ENCODE measurements at places on chromosomes 13 and 19.
A peak's percentile ranks its signal among the peaks of the same experiment; 100 is the strongest.

DNA sequence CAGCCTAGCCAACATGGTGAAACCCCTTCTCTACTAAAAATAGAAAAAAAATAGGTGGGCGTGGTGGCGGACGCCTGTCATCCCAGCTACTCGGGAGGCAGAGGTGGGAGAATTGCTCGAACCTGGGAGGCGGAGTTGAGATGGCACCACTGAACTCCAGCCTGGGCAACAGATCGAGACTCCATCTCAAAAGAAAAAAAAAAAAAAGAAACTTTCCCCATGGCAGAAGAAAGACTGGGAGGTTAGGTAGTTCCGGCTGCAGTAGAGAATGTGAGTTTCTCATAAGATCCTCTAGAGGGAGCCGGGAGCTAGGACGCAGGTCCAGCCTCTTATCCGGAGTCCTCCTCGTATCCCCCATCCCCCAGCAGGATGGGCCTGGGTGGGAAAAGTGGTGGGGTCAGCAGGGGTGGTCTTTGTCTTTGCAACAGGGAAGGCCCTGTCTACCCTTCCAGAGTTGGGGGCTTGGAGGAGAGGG is 13.2 kb upstream of the CREB3L3 start:
- DNase-seq: peak; percentile 70

GRCh38 chr19:56643460-56643955 is 549 bp downstream of the SMIM17 start:
- DNase-seq: no peak

DNA sequence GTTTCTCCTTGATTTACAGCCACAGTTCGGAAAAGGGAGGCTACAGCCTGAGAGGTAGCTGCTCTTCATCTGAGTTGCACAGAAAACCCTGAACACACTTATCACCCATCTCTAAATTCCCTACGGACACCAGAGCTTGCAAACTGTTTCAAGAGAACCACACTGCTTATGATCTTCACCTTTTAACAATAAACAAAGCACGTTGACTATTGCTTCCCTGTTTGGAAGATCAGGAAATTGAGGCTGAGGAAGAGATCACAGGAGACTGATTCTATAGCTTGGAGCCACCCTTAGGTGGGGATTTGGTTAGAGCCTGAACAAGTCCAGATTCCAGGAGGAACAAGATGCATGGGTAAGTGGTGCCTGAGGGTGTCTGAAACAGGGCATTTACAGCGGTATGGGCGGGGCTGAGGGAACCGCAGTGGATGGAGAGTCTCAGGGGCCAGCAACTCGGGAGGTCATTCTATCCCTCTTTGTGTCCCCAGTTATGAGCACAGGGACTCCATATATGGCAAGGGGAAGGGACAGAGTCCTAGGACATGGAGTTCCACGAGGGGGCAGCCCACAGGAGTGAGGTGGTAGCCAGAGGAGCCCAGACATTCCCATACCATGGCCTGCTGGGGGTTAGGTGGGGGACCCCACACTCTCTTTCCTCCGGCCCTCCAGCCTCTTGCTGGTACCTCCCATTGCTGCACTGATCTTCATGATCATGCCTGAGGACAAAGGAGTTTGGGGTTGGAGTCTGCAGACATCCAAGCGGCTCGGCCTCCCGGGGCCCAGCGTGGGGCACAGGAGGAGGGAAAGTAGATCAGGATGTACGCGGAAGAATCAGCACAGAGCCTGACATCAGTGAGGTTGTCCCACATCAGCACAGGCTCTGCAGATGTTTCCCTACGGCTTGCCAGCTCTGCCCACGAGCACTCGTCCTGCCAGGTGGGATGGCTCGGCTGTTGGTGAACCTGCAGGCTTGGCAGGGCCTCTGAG is 162.3 kb upstream of the ZNF536 start:
- DNase-seq: no peak

DNA sequence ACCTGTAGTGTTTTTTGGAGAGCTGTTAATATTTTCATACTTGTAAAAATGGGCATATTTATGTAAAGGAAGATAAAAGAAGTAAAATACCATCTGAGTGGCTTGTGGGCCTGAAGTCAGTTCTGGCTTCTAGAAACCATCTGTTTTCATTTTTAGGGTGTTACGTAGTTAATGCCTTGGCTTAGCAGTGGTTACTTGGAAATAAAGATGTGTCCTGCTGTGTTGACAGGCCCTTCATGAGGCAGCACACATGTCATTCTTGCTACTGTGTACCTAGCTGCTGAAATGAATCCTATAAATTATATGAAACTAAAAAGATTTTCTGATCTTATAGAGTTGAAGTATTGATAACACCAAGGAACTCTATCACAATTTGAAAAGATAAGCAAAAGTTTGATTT is 16.0 kb downstream of the ILF3 start:
- peak; percentile 36 for DNase-seq

DNA sequence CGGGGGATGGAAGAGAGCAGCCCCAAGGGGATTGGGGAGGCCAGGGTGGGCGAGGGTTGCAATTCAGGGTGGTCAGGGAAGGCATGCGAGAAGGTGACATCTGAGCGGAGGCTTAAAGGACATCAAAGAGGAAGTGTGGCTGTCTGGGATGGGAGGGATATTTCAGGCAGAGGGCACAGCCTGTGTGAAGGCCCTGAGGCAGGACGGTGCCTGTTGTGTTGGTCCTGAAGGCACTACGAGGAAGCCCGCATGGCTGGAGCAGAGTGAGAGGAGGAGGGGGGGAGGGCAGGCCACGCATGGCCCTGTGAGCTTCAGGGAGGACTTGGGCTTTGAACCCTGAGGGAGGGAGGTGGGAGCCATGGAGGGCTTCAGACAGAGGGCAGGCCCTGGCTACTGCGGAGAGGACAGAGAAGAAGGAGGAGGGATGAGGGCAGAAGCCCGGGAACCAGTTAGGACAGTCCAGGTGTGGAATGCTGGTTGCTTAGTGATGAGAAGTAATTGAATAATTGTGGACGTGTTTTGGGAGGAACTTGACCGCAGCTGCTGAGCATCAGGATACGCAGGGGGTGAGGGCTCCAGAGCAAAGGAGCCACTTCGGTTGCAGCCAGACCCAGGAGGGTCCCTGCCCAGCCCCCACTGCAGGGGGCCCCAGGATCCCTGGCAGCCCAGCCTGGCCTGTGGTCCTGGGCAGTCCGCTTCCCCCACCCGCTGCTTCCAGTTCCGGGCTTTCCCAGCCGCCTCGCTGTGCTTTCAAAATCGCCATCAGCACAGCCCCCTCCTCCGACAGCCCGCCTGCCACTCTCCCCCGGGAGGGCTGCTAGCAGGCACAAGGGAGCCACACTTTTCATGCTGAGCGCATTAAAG is 6.2 kb downstream of the TLE6 start:
- DNase-seq: no peak

- DNase-seq: no peak
These were observed 141.0 kb downstream of the UFM1 start for GRCh38 chr13:38490657-38491056.

DNA sequence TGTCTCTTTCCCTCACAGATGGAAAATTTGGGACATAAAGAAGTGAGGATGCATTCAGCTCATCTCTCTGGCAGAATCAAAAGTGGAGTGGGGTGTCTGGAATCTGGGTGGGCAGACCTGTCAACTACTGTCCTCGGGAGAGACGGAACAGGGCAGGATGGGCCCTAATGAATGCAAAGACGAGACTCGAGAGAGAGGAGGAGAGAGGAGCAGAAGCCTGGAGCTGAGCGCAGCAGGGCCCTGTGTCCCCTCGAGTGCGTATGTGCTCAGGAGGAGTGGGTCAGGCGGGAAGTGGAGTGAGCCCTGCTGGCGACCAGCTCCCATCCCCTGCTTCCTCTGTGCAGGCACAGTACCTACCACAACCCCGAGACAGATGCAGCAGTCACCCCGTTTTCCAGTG is 78.9 kb downstream of the TEX29 start:
- DNase-seq: no peak

DNA sequence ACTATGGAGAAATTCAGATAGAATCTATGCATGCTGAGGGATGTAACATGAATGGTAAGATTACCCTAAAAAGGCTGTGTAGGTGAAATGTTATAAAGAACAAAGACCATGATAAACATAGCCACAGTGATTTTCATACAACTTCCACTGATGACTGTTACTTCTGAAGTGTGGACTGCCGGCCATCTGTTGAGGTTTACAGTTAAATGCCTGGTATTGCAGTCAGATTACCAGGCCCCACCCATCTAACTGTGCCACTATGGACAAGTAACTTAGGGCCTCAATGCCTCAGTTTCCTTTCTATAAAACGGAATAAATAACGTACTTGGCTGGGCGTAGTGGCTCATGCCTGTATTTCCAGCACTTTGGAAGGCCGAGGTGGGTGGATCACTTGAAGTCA is 395.6 kb downstream of the KLF12 start:
- no peak for DNase-seq

DNA sequence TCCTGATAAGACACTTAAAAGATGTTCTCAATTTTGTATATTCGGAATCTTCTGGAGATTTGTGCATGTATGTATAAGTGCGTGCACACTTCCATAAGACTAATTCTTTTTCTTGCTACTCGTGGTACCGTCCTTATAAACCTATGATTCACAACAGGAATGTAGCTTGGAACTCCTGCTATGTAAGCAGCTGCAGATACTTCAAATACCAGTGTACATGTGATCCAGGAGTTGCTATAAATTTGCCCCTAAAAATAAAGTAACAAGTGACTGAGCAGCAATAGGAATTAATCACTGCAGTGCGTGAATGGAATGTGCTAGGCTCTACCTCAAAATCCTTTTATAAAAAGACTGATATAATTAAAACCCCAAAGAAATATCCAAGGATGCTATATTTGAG is 214.9 kb downstream of the KLF5 start:
- DNase-seq: no peak

DNA sequence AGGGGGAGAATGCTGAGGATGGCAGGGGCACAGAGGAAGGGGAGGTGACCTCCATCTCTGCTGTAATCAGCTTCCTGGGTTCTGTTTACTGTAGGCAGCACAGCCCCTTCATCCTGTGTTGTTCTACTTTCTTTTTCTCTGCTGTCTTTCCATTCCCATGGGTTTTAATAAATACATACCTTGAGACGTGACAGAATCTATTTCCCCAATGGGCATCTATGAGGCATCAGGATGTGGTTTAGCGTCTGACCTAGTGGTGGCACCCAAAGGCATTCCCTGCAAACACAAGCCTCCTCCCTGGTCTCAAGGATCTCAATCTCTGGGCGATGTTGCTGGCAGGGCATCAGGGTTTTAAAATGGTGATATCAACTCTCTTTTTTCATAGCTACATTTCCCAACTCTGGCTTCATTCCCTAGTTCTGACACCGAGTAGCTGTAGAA is 60.8 kb downstream of the ALOX5AP start:
- DNase-seq: no peak

GRCh38 chr19:15418231-15418578 is 583 bp downstream of the AKAP8L start:
- DNase-seq: no peak

GRCh38 chr13:99610702-99611289 is 109.5 kb downstream of the TM9SF2 start:
- DNase-seq: no peak

- DNase-seq: peak; percentile 64
These were observed 61.9 kb upstream of the ATP12A start for GRCh38 chr13:24618011-24618955.

- DNase-seq: no peak
These were observed at the start of gene BRSK1 for GRCh38 chr19:55283548-55284377. Gene BRSK1 (plus strand): TSS chr19:55283997. CDS start chr19:55284443, 446 bp downstream.

GRCh38 chr13:28434926-28435325 is 60.0 kb downstream of the FLT1 start:
- no peak for DNase-seq

- DNase-seq: no peak
These were observed 189.0 kb downstream of the LACC1 start for GRCh38 chr13:44068737-44069136.

- DNase-seq: peak; percentile 94
These were observed at the start of gene SIGLEC10 for GRCh38 chr19:51417107-51417809. Gene SIGLEC10 (minus strand): TSS chr19:51417642. CDS start chr19:51417581, 61 bp downstream.

- no peak for DNase-seq
These were observed 56.6 kb downstream of the PDS5B start for GRCh38 chr13:32642858-32643257.

DNA sequence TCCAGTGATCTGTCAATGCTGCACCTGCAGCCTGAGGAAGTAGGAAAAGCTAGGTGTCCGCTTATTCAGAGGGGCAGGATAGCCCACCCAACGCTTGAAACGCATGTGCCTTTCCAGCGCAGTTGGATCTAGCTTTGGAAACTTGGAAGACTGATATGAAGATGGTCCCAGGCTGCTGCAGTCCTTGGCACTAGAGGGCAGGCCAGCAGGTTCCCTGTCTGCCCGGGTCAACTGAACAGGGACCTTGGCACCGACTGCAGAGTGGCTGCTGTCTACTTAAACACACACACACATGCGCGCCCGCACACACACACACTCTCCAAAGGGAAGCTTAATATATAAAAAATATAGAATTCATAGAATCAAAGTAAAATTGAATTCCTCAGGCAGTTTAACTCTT is 100.0 kb downstream of the TSHZ3 start:
- DNase-seq: no peak

- no peak for DNase-seq
These were observed 69.1 kb downstream of the URI1 start for GRCh38 chr19:30011051-30011578.

- DNase-seq: no peak
These were observed 45.8 kb downstream of the TGDS start for GRCh38 chr13:94550062-94550738.

Measured in MV-4-11 (cell line).